ENCODE measurements at places on chromosomes 5 and 9.

DNA sequence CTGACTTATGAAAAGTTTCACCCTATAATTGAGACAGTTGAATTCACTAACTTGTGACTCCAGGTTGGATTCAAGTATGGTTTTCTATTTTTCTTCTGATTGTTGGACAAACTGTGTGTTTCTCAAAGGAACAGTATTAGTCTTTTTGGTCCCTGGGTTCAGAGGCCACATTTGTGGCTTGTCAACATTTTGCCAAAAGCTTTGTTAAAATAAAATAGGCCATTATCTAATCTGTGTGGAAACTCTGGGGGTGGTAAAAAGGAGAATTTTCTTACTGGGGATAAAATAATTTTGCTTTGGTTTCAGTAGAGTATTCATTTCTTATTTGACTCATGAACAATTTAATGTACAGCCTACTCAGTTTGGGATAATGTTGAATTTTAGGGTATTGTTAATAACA lies 166.3 kb downstream of the TMEM167A start:
- no peak for DNase-seq

DNA sequence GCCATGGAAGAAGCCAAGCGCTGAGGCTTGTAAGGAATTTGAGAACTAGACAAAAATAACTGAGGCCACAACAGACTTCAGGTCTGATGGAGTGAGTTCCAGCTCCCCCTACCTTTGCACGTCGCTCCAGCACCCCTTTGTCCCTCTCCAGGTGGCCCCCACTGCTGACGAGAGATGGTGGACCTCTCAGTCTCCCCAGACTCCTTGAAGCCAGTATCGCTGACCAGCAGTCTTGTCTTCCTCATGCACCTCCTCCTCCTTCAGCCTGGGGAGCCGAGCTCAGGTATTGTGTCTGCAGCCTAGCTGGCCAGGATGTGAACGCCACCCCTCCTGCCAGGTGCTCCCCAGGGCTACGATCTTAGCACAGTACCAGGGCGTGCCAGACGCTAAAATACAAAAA lies 5.2 kb downstream of the BTNL9 start:
- no peak for DNase-seq

- no peak for DNase-seq
These were observed 11.9 kb downstream of the RAPGEF1 start for GRCh38 chr9:131727795-131728545.

DNA sequence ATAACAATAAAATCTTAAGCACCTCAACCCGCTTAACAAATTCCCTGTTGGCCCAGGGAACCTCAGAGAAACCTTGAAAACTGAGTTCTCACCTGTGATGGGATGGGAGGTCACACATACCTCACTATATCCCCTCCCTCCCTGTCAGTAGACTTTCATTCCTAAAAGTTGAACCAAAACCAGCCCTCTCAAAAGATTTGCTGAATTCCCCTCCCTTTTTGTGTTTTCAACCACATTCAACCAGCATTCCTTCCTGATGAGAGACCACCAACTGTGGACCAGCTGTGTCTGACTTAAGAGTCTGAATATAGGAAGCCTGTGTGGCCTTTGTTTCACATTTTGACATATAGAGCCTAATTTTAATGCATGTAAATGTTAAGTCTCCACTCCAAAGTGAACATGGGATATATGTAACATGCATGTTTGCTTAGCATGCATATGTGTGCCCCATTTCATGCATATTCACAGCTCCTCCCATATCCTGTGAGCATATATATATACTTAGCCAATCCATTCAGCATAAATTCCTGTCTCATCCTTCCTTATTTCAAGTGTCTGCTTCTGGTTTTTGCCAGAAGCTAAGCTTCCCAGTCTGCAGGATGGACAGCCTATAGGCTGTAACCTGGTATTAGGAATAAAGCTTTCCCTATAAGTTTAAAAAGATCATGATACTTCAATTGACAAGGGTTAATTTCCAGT lies 604.6 kb downstream of the PTPRD start:
- DNase-seq, result no peak

DNA sequence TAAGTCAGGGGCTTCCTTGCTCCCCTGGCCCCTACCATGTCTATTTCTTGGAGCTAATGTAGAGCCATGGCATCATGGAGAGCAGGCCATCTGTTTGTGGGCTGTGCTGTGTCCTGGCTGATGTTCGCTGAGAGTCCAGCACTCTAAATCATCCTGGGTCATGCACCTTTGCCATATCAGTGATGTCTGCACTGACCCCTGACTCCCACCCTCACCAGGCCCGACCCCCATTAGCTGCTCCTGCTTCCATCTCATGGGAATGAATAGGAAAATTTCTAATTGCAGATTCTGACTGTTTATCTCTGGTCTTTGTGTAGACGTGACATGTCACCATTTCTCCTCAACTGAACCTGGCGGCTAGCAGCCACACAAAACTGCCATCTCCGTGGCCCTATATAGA lies 236.9 kb downstream of the NSG2 start:
- no peak for DNase-seq

- no peak for DNase-seq
These were observed 38.2 kb downstream of the CPEB4 start for GRCh38 chr5:173926359-173926758.

DNA sequence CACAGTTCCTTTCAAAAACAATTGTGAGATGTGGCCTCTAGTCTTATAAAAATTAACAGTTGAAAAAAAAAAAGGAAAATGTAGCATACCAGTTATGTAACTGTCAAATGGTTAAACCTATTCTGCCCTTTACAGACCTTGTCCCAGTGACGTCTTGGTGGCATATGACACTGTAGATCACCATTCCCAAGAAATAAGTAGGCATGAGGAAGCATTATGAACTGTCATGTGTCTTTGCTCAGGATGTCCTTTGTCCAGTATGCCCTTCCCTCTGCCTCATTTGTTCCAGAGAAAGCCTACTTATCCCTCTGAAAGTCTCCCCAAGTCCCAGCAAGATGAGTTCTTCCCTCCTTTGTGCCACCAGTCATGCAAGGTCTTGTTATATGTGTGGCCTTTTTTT lies 63.2 kb downstream of the PAM start:
- no peak for DNase-seq

- DNase-seq, result peak; percentile 7
These were observed 243.3 kb upstream of the ACTBL2 start for GRCh38 chr5:57725658-57726504.

DNA sequence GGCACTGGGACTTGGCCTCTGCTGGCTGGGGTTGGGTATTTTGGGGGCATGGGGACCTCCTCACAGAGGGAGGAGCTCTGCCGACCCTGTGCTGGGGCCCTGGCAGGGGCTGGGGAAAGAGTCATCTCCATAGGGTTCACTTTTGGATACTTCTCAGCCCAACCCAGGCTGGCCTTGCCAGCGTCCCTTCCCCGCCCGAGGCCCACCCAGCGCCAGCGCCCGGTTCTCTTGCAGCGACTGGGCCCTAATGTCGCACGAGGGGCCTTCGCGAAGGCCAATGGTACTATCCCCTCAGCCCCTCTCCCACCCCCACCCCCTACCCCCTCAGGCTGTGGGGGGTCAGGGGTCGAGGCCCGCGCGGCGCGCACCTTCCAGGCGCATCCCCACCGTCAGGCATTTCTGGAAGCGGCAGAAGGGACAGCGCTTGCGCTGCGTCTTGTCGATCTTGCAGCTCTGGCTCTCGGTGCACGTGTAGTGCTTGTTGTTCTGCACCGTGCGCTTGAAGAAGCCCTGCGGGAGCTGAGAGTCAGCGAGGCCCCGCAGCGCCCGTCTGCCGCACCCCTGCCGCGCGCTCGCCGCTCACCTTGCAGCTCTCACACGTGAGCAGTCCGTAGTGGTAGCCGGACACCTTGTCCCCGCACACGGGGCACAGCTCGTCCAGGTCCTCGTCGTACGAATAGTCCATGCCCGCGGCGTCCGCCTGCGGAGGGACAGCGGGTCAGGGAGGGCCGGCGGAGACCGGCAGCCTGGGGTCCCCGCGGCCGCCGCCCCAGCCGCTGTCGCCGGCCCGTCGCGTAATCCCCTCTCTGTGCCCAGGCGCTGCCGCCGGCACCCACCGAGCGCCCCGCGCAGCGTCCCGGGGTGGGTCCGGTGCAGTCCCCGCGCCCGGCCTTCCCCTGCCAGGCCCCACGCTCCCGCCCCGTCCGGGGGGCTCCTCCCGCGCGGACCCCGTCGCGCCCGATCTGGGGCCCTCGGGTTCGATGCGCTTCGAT lies 4.2 kb downstream of the NR5A1 start:
- DNase-seq, result no peak

DNA sequence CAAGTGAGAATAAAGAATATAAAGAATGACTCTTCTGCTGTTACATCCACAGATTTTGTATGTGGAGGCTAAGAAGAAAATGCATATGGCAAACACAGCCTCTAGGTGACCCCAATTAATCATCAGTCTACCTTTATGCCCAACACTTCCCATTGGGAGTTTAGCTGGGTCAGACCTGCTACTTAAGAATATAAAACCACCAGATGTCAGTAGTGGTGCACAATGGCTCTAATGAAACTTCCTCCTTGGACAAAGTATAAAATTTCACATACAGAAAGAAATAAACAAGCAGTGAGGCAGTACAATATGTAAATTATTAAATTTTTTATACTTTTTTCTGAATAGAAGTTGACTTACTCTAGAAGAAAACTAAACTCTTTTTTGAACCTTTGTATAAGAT lies 539.9 kb downstream of the BRINP1 start:
- DNase-seq, result peak; percentile 0

DNA sequence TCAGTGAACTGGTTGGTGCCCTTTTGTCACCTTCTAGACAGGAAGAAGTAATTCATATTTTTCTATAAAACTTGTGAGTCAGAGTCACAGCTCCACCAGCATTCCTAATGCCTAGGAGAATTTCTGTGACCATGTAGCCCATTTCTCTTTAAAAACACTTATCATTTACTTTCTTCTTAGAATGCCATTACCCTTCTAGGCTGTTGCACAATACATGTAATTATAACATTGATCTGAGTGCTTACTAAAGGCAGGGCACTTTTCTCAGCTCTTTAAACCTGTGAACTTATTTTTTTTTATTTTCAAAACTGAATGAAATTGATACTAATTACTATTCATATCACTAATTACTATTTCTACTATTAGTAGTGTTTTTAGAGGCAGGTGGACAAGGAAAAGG lies 373.7 kb downstream of the TLE4 start:
- DNase-seq, result no peak

- DNase-seq, result no peak
These were observed 416.5 kb downstream of the KDM4C start for GRCh38 chr9:7174301-7174700.

DNA sequence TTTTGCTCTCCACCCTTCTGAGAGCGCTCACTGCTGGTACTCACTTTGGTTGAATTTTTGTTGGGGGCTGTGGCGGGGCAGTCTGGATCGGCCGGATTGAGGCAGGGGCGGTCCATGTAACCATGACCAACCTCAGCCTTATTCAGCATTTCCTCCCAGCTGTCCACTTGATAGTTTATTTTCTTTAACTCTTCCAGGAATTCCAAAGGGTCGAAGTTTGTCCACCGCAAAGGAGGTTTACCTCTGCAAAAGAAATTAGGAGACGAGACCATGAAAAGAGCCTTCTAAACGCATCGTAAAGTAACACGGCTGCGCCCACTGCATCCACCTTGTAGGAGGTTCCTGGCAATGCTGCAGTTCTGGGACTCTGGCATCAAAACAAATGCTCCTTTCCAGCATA lies 36.4 kb downstream of the PTCH1 start:
- DNase-seq, result no peak

DNA sequence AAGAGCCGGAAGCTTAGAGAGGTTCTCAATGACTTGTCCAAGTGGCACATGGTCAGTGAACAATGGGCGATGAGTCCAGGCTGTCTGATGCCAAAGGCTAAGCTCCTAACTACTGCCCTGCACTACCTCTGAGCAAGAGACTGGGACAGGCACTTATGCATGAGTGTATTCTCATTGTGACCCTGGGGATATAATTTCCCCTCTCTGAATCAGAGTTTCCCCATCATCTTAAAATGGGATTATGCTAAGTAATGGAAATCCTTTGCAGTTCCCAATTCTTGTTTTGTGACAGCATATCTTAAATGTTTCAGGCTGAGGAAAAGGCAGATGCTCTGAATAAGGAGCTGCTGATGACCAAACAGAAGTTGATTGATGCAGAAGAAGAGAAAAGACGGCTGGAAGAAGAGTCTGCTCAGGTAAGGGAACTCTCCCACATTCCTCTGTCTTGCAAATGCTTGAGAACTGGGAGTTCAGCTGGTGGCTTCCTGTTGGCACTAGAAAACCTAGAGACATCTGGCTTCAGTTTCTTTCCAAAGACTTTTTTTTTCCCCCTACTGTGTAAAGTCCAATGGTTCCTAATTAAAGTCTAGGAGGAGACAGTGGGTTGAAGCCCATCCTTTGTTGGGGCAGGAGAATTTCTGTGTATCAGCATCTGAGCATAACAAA lies 64.1 kb downstream of the GPR21 start:
- no peak for DNase-seq

DNA sequence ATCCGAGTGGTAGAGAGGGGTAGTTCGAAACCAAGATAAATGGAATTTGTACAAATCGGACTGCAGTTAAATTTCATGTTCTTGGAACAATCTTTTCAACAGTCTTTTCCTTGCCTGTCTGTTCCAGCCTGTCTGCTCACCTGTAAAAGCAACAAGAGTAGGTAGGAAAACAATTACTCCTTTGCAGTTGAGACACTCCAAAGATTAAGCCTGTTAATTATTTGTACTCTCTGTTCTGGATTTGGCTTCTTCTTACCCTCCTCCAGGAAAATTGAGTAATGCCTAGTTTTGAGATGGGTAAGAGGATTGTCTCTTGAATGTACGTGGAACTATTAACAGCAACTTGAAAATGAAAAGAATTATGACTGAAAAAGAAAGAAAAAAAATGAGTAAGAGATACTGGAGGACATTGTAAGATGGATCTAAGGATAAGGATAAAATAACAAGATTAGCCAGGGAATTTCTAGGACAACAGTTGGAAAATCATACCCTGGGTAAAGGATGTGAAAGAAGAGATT lies 24.3 kb downstream of the SPAAR start:
- no peak for DNase-seq

- no peak for DNase-seq
These were observed 200.9 kb upstream of the PTGER4 start for GRCh38 chr5:40478766-40479165.

- no peak for DNase-seq
These were observed 18.6 kb downstream of the ZDHHC21 start for GRCh38 chr9:14674630-14675029.

- DNase-seq, result no peak
These were observed 626.4 kb upstream of the NUDT12 start for GRCh38 chr5:104189031-104189430.

- no peak for DNase-seq
These were observed 316.3 kb downstream of the FAM170A start for GRCh38 chr5:119945691-119946090.

- DNase-seq, result peak; percentile 40
These were observed 7.5 kb downstream of the PFDN1 start for GRCh38 chr5:140295414-140295813.

DNA sequence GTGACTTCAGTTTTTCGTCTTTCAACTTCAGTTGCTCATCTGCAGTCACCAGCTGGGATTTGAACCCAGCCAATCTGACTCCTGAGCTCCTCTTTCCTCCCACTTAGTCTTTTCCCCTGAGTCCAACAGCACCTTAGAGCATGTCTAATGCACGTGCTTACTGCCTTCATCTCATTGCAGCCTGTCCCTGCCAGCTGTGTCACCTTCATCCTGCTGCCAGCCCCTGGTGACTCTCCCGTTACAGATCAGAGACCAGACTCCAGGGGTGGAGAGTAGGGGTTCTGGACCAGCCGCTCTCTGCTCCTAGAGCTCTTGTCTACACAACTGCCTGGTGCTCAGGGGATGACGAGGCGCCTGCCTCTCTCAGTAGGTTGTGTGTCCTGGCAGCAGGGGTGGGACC lies 132.9 kb upstream of the LMX1B start:
- no peak for DNase-seq
